ENCODE measurements at places on chromosomes 7 and 10.

DNA sequence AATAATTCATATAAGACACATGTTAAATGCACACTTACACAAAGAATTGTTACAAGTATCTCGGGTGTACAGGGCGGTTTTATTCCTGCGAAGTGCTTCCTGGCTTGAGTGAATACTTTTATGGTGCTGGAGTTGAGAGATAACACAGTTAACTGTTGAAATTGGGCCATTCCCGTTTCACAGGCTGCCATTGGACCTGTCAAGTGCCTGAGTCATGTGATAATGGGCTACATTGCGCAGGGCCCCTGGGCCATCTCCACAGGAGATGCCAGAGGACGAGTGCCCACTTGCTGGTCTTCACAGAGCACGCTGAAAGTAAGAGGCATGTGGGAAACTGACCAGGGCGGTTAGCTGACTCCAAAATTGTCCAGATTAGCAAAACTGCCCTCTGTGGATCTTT is 4.8 kb downstream of the FBH1 start:
- no peak for DNase-seq

- no peak for DNase-seq
These were observed 50.7 kb upstream of the AMPH start for GRCh38 chr7:38681882-38682281.

GRCh38 chr7:31734456-31734855 is 47.4 kb downstream of the PPP1R17 start:
- DNase-seq, result no peak

GRCh38 chr7:2811476-2812113 is 32.5 kb downstream of the GNA12 start:
- no peak for DNase-seq

DNA sequence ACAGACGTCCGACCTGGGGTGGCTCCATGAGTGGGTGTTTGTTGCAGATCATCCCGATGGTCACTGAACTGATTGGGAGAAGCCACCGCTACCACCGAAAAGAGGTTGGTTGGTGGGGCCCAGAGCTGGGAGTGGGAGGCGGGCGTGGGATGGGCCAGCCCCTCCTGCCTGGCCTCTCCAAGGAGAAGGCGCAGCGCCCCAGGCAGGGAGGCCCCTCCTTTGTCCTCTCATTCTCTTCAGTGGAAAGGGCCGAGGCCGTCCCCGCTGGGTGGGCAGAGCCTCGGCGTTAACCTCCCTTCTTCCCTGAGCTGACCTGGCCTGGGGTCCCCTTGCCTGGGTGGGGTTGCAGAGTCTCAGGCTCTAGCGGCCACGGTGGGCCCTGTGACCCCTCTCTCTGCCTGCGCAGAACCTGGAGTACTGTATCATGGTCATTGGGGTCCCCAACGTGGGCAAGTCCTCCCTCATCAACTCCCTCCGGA is 5.2 kb downstream of the MTG1 start:
- no peak for DNase-seq

DNA sequence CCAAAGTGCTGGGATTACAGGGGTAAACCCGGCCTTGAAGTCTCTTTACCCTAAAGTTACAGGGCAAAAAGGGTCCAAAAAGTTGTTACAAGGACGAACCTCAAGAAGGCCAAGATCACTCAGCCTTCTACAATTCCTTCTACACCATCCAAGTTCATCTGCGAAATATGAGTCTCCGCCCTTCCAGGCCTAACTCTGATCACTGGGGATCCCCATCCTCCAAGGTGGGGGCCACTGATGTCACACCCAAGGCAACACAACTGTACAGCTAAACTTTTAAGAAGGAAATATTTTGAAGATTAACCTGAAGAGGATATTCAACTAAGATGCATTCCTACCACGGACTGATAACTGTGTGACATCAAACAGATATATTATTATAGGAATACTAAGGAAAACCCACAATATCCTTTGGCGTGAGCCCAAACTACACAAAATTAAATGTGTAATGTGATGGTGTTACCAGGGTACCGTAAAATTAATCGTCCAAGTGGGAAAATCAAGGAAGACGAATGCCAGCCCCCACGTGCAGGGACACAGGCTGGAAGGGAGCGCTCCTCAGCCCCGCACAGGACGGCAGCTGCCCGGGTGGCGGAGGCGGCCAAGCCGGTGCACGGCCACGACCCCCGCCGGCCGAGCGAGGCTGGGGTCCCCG is 1.0 kb downstream of the PAXIP1 start:
- no peak for DNase-seq

- no peak for DNase-seq
These were observed 1.3 kb downstream of the LDB1 start for GRCh38 chr10:102118867-102119266.

- DNase-seq, result peak; percentile 78
These were observed 14.3 kb downstream of the GHRHR start for GRCh38 chr7:30977896-30978564.

Data from WTC11 (cell line).